GM04504 (cell line): ENCODE measurements at places on chromosomes 11 and 22.
A peak's percentile ranks its signal among the peaks of the same experiment; 100 is the strongest.

GRCh38 chr11:35618497-35619115, 346 bp downstream of the FJX1 start:
- DNase-seq = no peak

DNA sequence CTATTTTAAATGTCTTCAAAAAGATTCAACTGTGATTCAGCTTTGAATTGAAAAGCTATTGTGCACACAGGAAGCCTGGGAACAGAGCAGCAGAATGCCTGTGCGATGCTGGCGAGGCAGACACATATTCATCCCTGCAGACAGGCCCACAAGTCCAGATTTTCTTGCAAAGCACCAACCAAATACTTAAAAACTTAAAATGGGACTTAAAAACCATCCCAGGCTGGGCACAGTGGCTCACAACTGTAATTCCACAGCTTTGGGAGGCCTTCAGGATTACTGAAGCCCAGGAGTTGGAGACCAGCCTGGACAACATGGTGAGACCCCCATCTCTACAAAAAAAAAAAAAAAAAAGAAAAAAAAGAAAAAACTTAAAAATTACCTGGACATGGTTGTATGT, 122.6 kb upstream of the SERPIND1 start:
- DNase-seq = no peak

DNA sequence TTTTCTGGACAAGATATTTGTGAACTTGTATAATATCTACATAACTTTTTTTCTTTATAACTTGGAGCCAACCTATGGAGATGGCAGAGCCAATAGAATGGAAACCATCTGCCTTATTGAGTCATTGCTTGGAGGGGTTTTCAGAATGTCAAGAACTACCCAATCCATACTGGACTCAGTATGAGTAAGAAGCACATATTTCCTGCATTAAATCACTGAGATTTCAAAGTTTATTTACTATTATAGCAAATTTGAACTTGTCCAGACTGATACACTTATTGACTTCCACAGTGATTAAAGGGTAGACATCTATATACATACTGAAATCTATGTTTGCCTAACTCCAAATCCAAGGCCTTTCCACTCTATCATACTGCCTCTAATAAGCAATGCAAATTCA, 704.0 kb downstream of the KCNA4 start:
- DNase-seq = no peak

- no peak for DNase-seq
These were observed 326.3 kb downstream of the AASDHPPT start for GRCh38 chr11:106403751-106404150.

DNA sequence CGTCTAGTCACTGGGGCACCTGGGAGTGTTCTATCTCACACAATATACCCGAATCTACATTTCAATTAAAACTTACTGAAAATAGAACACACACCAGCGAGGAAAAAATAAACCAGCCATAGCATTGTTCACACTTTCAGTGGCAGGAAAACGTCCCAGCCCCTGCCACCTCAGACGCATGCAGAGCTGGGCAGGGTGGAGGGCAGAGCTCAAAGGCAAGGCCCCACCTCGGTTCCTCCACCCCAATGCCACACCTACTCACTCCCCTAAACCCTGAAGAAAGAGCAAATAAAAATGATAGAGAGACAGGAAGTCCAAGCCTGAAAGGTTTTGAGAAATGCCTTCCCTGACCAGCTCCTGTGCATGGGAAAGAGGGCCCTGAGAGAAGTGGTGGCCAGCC, 14.8 kb downstream of the B3GNT6 start:
- no peak for DNase-seq

DNA sequence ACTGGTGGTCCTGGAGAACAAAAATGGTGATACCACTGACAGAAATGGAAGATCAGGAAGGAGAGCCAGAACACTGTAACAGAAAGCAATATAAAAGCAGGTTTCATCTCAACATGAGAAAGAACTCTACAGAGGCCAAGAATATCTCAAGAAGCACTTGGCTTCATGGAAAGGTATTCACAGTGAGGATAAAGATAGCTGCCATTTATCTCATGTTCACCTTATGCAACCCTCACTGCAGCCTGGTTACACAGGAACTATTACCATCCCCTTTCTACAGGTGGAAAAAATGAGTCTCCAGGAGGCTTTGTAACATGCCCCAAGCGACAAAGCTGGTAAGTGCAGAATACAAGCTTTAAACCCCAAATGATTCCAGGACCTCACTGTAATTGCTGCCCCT, 606.1 kb upstream of the CADM1 start:
- no peak for DNase-seq

DNA sequence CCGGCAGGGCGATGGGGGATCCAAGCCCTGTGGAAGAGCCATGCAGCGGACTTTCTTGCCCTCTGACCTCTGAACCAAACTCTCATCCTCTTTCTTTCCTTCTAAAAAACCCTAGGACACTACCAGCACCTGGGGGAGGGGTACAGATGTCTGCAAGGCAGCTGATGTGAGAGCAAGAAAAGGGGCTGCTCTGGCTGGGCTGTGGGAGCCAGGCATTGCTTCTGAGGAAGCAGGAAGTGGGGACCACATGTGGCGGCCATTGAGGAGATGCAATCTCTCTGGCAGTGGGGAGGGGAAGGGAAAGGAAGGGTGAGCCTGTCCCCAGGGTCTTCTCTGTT, 36.0 kb downstream of the FAM83F start:
- no peak for DNase-seq

- no peak for DNase-seq
These were observed 858.7 kb upstream of the CHORDC1 start for GRCh38 chr11:91081440-91082043.

DNA sequence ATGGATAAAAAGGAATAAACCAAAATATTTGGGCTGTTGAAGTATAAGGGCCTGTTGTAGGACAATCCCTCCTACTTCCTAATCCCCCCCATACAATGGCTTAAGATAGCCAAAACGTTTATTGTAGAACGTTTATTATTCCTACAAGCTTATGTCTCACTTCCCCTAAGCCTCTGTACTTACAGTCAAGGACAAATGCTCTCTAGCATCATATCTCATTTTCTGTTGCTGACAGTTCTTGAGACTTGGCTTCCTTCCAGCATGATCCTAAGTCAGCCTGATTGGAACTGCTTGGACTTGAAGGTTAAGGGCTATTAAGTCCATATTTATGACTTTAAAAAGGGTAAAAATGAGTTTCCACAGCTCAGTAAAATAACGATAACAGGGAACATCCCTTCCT, 8.8 kb downstream of the MISFA start:
- no peak for DNase-seq

GRCh38 chr11:46953093-46953492, 16.5 kb downstream of the CSTPP1 start:
- no peak for DNase-seq

- no peak for DNase-seq
These were observed 20.6 kb downstream of the TSPAN4 start for GRCh38 chr11:863023-863909.

- DNase-seq = no peak
These were observed 936 bp downstream of the CECR2 start for GRCh38 chr22:17370026-17370765.

- no peak for DNase-seq
These were observed 12.3 kb downstream of the ARFGAP3 start for GRCh38 chr22:42844756-42845155.

DNA sequence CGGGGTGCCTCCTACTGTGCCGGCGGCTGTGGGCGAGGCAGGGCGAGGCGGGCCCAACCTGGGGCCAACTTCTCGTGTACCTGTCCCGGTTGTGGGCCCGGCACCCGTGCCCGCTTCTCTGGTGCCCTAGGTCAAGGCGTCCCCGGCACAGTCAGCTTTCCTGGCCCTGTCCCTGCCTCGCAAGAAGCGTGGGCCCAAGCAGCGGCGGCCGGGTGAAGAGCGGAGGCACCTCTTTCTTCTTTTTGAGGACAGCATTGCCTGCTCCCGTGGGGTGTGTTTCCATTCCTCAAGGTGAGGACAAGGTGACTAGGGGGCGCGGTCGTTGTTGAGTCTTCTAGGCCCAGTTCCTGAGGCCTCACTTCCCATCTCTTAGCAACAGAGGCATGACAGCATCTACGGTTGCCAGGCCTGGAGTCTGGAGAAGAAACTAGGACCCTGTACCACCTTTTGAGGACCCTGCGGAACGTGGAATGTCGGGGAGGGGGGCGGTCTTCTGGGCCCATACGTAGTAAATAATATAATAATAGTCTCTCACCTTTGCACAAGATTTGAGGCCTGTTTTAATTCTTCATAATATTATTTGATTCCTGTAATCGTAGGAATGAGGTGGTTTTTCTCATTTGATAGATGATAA, 418 bp downstream of the ACO2 start:
- DNase-seq = no peak

- no peak for DNase-seq
These were observed 51.9 kb upstream of the PTPRJ start for GRCh38 chr11:47928426-47928825.

- DNase-seq = no peak
These were observed 36.8 kb downstream of the MYH9 start for GRCh38 chr22:36350751-36351594.

DNA sequence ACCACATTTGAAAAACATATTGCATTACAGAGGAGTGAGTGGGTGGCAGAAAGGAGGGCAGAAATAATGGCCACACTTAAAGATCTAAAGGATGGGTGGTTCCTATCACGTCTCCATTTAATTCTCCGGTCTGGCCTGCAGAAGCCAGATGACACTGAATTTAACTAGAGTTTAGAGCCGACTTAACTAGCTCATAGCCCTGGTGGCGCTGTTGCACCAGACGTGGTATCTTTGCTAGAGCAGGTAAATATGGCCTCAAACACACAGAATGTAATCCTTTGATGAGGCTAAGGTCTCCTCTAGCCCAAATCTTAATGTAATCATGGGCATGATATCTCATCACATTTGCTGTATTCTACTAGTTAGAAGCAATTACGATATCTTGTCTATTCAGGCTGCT, 51.5 kb upstream of the GAL start:
- DNase-seq = peak; percentile 8

DNA sequence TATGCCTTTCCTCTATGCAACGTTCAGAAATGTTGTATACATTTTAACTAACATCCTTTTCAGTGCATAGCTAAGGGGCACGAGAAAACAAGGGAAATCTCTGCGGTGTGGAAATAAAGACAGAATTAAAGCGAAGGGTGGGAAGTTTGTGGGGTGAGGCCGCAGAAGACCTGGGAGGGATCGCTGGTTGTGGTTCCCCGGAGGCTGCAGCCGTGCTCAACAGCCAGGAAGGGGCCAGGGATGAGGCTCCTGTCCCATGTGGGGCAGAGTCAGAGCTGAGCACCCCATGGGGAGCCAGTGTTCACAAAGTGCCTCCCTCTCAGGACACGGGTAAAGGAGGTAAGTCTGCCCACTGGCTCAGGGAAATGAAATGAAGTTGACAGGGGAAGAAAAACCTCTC, 67.5 kb downstream of the MYEOV start:
- DNase-seq = no peak

- no peak for DNase-seq
These were observed 112.4 kb downstream of the CACNA1I start for GRCh38 chr22:39682994-39683393.

- no peak for DNase-seq
These were observed 1.5 kb upstream of the TRABD start for GRCh38 chr22:50184004-50184901.

GRCh38 chr11:66183494-66184048, 84.9 kb upstream of the RAB1B start:
- DNase-seq = no peak

GRCh38 chr11:19580646-19581045, 132.0 kb upstream of the NAV2 start:
- no peak for DNase-seq

GRCh38 chr11:56988614-56989013, at the start of gene OR5AK2:
TSS of gene OR5AK2 (plus strand) at chr11:56988914. CDS start at chr11:56988914, 0 bp downstream.
- DNase-seq = no peak

DNA sequence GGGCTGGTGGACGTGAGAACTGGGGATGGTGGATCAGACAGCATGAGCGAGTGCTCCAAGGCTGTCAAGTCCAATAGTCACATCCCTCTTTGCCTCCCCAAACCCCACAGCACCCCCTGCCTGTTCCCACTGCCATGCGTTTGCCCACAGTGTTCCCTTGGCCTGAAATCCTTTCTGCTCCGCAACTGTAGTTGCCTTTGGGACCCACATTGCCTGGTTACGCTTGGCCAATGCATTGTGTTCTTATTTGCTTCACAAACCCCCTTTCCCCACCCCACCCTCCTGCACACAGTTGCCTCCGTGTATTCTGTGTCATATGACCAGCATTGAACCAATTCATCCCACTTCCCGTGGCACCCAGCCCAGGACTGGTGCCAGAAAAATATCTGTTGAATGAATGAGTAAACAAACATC, 2.1 kb upstream of the KIAA0930 start:
- DNase-seq = no peak

DNA sequence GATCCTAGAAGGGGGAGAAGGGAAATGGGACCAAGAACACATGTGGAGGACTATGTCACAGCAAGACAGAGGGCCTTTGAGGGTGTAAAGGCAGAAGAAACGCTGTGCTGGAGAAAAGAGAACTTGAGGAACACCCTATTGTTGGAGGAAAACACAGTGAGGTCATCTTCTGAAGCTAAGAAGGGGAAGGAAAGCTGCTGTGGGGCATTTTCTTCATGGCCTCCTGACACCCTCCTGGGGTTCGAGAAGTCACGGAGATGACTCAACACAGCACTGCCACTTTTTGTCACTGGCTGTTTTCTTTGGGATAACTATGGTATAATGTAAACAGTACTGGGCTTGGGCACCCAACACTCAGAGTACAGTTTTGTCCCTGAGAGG, 492.6 kb upstream of the CADM1 start:
- DNase-seq = no peak

DNA sequence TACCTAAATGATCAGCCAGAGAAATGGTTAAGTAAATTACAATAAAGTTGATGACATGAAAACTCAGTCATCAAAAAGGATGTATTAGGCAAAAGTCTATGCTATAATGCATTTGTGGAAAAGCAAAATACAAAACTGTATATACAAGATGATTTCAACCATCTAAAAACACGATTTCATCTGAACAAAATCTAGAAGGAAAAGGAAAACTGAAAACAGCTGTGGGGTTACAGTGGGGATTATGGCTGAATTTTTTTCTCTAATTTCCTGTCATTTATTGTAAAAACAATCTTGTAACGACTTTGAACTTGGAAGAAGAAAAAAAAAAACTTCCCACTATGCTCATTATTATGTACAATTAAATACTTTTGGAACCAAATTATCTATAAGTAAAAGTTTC, 30.3 kb downstream of the CHEK2 start:
- DNase-seq = no peak

- no peak for DNase-seq
These were observed 5.4 kb downstream of the KBTBD4 start for GRCh38 chr11:47573321-47573720.

DNA sequence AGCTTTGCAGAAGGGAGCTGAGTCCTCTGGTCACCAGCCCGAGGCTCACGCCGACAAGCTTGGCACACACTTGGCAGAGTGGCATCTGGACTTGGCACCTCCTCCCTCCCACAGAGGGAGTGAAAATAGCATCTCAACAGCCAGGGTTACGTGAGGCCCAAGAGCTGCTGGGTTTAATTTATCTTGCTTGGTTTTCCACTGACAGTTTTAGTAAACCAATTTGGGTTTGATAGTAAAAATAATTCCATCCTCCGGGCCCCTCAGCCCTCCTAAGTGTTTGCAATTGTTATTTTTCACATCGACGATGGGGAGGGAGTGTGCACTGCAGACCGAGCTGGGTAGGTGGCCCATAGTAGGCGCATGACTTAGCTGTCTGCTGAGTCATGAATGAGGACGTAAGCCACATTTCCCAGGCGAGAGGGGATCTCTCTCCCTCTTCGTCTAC, 107.6 kb upstream of the ASPHD2 start:
- peak; percentile 88 for DNase-seq

- peak; percentile 18 for DNase-seq
These were observed 227.0 kb upstream of the NCAM1 start for GRCh38 chr11:112734207-112734606.

- no peak for DNase-seq
These were observed 11.0 kb downstream of the RBFOX2 start for GRCh38 chr22:36017651-36018091.
